ENCODE measurements at places on chromosomes 12 and 14.
A peak's percentile ranks its signal among the peaks of the same experiment; 100 is the strongest.

DNA sequence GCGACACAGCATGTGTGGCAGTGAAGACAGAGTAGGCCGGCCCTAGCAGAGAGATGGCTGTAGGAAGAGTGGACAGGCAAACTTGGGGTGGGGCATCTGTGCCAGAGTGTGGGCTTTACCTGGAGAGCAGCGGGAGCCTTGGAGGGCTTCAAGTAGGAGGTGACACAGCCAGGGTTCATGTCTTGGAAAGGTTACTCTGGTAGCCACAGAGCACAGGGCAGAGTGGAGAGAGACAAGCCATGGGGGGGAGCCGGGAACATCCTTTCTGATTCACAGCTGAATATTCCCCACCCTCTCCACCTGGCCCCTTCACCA is 53.5 kb upstream of the DIO3 start:
- DNase-seq, result no peak

GRCh38 chr12:93154753-93155480 is 222.8 kb upstream of the NUDT4 start:
- no peak for DNase-seq

GRCh38 chr12:113216027-113216426 is 5.2 kb upstream of the TPCN1 start:
- DNase-seq, result no peak

GRCh38 chr12:47218191-47218654 is 138.5 kb upstream of the AMIGO2 start:
- no peak for DNase-seq

- DNase-seq, result peak; percentile 34
These were observed 16.4 kb downstream of the ACVRL1 start for GRCh38 chr12:51923506-51924365.

DNA sequence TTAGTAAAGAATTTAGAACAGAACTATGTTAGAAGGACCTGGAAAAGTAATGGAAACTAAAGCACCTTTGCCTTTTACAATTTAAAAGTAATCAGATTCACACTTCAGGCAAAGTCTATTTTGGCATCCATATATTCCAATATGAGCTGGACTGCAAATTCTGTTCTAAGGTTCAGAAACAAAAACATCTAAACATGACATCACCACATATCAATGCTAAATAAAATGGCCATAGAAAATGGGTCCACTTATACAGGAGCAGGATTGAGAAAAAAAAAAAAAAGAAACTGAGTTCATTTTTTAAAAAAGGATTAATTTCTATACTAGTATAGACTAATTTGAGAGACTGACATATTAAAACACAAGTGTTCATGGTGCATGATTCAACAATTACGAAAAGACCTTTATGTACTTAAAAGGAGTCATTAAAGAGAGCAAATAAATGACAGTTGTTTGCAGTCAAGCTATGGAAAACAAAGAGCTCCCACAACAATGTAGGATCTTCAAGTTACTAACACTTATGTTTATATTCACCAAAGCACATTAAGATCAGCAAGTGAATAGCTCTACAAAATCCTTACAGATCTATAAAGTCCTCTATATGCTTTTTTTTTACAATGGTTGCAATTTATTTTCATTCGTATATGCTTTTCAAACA is 45.7 kb downstream of the DICER1 start:
- DNase-seq, result no peak

DNA sequence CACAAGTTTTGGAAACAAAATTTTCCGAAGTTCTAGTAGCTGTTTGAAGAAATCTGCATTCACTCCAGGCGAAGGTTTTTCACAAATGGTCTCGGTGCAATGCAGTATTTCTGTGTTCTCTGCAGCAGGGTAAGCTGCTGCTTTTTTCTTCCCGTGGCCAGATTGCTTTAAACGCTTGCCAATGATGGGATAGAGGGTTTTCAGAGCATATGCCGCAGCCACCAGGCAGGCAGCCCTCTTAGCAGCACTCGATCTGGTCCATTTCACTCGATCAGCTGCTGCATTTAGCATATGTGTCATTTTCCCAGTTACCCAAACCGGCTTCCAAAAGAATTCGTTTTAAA is 315 bp downstream of the ABCD2 start:
- DNase-seq, result no peak

GRCh38 chr12:4256043-4256826 is 17.3 kb upstream of the CCND2 start:
- DNase-seq, result no peak

- DNase-seq, result no peak
These were observed 9.6 kb downstream of the RDH16 start for GRCh38 chr12:56947633-56948456.

DNA sequence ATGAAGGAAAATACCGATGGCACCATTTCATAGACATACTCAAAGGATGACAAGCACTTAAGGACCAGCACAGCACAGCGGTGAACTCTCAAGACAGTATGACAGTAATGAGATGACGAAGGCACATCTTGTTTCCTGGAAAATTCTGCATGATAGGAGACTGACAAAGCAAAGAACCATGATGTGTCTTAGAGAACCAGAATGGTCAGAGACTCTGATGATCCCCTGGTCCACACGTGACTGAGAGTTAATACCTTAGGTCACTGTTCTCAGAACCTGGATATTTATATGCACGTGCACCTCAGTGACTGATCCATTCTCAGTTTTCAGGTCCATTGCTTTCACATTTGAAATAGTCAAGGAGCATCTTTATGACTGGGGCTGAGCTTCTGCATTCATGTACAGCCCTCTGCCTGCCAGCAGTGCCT is 35.3 kb downstream of the PROX2 start:
- DNase-seq, result no peak

DNA sequence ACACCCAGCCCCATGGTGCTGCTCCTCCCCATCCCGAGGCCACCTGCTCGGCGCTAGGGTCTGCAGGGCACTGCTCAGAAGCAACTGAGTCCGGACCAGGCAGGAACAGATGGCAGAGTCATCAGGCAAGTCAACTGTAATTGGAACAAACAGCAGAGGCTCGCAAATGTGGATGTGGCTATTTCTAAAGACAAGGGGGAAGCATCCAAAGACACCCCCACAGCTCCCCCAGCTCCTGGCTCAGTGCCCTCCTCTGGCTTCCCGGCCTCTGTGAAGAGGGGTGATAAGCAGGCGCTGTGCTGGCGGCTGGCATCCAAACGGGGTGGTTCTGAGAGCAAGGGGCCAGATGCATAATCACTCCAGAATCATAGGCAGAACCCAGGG is 125.6 kb downstream of the PIWIL1 start:
- no peak for DNase-seq

DNA sequence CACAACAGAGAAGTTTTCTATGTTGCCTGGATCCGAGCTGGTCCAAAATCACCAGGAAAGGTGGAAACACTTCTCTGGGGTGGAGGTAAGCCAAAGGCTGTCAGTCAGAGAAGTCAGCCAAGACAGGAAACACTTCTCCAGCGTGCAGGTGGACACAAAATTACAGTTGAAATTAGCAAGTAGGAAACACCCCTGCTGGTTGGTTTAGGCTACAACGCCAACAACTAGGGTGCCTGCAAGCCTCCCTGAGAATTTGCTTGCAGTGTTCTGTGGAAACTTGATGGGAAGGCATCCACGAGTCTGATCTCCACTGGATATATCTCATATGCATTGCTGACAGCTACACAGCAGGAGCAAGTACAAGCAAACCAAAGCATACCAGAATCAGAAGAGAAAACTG is 600.5 kb downstream of the RERGL start:
- DNase-seq, result no peak

DNA sequence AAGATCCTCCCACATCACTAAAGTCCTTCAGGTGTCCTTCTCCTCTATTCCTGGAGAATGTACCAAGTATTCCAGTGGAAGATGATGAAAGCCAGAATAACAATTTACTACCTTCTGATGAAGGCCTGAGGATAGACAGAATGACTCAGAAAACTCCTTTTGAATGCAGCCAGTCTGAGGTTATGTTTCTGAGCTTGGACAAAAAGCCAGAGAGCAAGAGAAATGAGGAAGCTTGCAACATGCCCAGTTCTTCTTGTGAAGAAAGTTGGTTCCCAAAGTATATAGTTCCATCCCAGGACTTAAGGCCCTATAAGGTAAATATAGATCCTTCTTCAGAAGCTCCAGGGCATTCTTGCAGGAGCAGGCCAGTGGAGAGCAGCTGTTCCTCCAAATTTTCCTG is 54.6 kb upstream of the HELB start:
- no peak for DNase-seq

- peak; percentile 48 for DNase-seq
These were observed 233.5 kb downstream of the EFCAB11 start for GRCh38 chr14:89720741-89721729.

- DNase-seq, result no peak
These were observed 8.4 kb downstream of the OR6S1 start for GRCh38 chr14:20632831-20633691.

GRCh38 chr14:89641495-89642175 is 224.6 kb upstream of the FOXN3 start:
- DNase-seq, result no peak

DNA sequence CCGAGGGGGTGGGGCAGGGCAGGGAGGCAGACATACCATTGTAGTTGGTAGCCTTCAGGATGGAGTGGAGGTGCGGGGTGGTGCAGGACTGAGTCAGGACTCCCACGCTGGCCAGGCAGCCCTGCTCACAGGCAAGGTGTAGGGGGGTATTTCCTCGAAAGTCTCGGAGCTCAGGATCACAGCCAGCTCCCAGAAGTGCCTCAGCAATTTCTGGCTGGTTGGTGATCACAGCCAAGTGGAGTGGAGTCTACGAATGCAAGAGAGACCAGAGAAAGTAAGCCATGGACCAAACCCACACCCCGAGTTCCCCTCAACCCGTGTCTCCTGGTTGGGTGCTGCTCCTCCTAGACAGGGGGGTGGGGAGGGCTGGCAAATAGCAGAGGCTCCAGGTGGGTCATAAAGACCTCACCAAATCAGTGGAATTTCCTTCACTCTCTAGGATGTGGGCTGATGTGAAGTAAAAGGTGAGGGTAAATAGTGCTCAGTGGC is 1.4 kb downstream of the NFKBIA start:
- DNase-seq, result no peak

GRCh38 chr12:82896979-82897378 is 210.3 kb downstream of the TMTC2 start:
- DNase-seq, result no peak

GRCh38 chr12:63857771-63858670 is 13.5 kb downstream of the SRGAP1 start:
- no peak for DNase-seq

GRCh38 chr12:9143929-9144729 is 28.4 kb upstream of the A2M start:
- DNase-seq, result no peak

DNA sequence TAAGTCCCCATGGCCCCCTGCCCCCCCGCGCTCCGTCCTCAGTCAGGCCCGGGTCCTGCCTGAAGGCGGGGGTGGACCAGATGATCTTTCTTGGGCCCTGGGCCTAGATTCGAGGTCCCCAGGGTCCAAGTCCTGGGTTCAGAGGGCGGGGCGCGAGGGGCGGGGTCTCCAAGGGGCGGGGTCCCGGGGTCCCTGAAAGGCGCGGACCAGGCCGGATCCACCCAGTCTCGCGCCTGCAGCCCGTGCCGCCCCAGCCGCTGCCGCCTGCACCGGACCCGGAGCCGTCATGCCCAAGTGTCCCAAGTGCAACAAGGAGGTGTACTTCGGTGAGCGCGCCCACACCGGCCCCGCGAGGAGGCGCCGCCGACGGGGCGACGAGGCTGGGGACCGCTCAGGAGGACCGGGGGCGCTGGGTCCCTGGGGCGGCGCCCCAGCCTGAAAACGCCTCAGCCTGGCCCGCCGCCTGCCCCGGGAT is 325 bp downstream of the CRIP1 start:
- no peak for DNase-seq

GRCh38 chr12:57099766-57100165 is 10.9 kb downstream of the NAB2 start:
- DNase-seq, result no peak

DNA sequence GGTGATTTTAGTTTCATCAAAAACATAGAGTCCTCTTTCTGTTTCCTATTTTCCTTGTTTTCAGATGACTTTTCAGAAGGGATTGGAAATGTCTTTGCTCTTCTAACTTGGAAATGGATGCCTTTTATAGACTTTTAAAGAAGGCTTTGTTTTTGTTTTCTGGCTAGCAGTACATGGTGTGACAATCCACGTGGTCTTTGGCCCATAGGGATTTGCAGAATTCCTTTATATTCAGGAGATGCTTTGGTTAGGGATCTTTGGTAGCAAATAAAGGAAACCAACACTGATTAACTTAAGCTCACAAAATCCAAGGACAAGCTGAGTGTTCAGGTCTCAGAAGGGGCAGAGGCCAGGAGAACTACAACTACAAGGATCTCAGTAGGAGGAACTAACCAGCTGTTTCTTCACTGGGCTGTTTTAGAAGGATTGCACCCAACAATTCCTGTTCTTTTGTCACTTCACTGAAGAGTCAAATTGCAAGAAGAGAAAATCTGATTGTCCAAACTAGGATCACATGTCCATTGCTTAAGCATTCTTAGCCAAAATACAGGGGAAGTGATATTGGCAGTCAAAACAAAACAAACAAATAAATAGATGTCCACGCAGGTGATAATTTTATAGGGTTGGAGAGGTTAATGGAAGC is 58.6 kb upstream of the MANSC4 start:
- DNase-seq, result no peak

GRCh38 chr14:95068080-95068479 is 89.2 kb downstream of the DICER1 start:
- DNase-seq, result no peak

GRCh38 chr12:57270966-57271470 is 20.0 kb upstream of the STAC3 start:
- DNase-seq, result no peak

GRCh38 chr12:8989413-8989812 is at the start of gene KLRG1:
Gene KLRG1 (plus strand): TSS chr12:8989546. CDS start chr12:8989636, 90 bp downstream.
- no peak for DNase-seq

DNA sequence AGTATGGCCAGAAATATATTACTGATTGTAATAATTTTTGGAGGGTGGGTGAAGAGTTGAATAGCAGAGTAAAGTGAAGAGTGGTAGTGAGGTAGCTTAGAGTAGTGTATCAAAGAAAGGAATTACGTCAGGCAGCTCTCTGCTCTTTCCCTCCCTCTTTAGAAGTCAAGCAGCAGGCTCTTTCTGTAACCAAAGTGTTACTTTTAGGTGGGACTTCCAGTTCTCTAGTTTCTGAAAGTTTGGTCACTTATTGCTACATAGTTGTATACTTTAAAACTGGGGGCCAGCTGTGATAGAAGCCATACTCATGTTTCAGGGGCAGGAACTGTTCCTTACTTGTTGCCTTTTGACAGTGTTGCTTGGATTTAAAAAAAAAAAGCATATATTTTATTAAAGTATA is 30.6 kb downstream of the ATF7IP start:
- DNase-seq, result no peak

GRCh38 chr12:44775901-44776300 is 100.2 kb downstream of the NELL2 start:
- no peak for DNase-seq

DNA sequence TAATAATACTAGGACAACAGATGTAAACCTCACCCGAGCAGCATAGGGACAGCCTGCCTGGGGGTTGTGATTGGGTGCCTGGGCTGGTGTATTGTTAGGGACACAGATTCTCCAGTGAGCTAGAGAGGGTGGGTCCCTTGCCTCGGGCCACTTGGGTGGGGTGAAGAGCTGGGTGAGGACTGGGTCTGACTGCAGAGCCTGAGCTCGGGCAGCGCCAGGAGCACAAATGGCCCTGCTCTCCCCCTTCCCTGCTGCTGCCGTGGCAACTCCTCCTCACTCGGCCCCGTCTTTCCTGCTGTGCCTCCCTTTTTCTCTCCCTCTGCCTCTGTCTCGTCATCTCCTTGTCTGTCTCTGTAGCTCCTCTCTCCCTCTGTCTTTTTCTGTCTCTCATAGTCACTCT is 115.4 kb downstream of the GLT1D1 start:
- DNase-seq, result no peak

All from stimulated activated CD8-positive, alpha-beta memory T cell treated with anti-CD3 and anti-CD28 coated beads, Interleukin-4, amount 100 ng/mL, for 1 hour (primary cell).